ENCODE measurements at places on chromosomes 6 and 20.

- DNase-seq: no peak
These were observed 94.2 kb downstream of the ERMARD start for GRCh38 chr6:169845426-169846285.

GRCh38 chr6:153048631-153049030 is 46.1 kb upstream of the MTRF1L start:
- no peak for DNase-seq

- DNase-seq: no peak
These were observed 87.1 kb downstream of the OGFRL1 start for GRCh38 chr6:71375676-71376075.

DNA sequence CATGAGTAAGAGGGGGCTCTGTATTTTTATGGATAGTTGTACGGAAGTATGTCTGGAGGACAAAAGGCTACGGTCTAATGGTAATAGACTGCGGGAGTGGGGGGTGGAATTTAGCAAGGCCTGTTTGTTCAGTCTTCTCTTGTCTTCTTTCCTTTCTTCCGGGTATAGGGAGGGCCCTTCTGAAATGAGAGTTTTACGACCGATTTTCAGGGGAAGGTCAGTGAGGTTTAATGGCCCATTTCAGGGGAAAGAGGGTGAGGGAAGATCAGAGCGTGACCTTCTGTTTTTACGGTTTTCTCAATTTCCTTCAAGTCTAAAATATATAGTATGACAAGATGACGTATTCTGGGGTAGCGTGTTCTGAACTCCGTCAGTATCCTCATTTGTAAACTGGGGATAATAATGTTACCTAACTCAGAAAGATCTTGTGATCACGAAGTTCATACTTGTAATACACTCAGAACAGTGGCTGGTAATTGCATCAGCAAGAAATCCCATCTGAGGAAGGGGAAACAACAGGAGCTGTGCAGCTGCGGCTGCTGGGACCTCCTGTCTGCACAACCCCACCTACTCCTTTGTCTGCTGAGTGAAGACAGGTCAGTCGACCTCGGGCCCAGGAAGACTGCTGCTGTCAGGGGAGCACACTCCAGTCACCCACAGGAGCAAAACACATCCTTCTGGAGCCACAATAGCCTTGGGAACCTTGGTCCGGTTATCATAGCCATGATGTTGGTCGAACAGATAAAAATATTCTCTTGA is 90.4 kb downstream of the MAP3K7 start:
- DNase-seq: no peak

DNA sequence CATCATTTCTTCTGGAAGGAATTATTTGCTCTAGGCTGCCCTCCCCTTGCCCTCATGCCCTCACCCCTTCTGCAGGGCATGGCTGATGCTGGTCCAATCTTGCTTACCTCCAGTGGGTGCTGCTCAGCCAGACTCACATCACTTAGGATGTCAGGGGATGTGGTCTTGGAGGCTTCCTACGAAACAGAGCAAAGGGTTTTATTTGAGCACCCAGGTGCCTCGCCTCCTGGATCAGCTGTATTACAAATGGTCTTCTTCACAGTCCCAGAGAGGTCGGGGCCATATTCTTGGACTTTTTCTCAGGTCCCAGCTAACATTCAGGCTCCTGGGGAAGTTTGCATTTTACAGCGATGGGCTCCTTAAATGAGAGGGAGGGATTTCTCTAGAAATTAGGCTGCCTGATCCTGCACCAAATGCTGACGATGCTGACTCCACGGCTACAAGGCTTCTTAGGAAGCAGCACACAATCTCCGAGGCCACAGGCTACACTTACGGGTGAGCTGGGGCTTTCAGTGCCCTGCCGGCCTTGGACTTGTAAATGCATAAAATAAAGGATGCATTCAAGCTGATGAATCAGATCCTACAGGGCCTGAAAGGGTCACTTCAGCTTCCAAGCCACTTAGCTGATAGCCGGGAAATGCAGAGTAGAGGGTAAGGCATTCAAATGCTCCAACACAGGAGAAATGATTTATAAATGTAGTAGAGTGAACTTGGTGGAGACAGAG is 159.8 kb upstream of the ECI2 start:
- no peak for DNase-seq

DNA sequence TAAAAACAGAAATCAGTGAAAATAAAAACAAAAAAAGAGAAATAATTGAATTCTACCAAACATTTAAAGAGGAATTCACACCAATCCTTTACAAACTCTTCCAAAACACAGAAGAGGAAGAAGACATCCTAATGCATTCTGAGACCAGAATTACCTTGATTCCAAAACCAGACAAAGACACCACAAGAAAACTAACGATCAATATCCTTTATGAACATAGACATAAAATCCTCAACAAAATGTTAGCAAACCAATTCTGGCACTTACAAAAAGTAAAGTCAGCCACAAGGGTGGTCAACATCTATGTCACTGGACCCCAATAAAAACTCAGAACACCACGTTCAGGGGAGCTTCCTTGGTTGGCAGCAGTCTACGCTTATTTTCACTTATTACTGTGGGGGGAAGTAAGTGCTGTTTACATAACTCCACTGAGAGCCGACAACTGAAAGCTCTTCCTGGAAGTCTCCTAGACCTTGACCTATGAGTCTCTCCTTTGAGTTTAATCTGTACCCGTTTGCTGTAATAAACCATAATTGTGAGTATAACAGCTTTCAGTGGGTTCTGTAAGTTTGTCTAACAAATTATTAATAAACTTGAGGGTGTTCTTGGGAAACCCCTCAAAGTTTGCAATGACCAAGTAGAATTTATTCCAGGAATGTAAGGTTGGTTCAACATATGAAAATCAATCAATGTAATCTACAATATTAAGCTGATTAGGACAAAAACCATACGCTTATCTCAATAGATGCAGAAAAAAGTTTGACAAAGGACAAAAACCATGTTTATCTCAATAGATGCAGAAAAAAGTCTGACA is 24.5 kb downstream of the GZF1 start:
- no peak for DNase-seq

DNA sequence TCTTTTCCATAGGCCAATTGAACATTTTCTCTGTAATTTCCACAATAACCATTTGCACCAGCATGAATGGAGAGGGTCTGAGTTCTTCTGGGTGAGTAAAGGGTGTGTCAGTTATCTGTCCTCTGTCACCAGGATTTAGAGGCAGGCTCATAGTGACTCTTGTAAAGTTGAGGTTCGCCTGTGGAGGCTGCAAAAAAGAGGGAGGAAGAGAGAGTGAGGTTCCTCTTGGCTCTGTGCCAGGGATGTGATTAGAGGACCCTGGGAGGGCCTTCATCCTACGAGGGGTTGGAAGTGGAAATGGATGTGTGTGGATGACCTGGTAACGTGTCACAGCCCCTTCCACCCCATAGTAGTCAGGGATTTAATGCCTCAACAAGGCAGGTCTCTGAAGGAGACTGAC is 242.0 kb downstream of the ESR1 start:
- no peak for DNase-seq

GRCh38 chr6:75694406-75694805 is 54.6 kb upstream of the MYO6 start:
- DNase-seq: no peak

GRCh38 chr6:161921602-161922395 is 647.9 kb upstream of the AGPAT4 start:
- DNase-seq: no peak

DNA sequence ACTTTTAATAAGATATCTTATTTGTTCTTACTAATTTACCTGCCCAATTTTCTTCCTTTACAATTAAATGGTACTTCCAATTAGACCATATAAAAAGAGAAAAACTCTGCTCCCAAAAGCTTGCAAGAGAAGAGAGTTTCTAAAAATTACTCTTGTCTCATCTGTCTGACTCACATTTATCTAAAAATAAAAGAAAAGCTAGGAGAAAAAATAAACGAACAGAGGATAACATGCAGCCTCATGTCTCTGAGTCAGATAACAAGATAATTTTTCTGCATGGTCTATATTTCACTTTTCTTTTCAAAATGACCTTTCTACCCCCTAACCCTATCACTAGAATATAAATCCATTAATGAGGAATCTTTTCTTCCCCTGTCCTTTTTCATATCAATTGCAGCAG is 127.2 kb upstream of the TCF21 start:
- DNase-seq: peak; percentile 75

GRCh38 chr6:65155083-65155482 is 551.9 kb downstream of the EYS start:
- no peak for DNase-seq

DNA sequence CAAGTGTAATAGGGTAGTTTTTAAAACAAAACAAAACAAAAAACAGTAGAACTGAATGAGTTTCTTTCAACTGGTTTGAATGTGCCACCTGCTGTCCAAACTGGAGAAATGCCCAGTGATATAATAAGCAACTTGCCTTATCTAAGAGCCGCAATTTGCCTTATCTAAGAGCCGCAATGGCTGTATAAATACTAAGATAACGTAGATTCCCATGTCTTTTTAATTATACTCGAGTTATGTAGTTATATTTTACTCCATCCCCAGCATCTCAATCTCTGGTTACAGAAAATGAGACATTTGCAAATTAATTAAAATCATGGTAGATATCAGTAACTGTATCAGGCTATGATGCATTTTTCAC is 67.2 kb downstream of the RPP40 start:
- peak; percentile 73 for DNase-seq

- no peak for DNase-seq
These were observed 138.7 kb upstream of the MYLIP start for GRCh38 chr6:15990179-15990578.

- DNase-seq: no peak
These were observed 204.5 kb downstream of the UBE3D start for GRCh38 chr6:82861121-82861520.

DNA sequence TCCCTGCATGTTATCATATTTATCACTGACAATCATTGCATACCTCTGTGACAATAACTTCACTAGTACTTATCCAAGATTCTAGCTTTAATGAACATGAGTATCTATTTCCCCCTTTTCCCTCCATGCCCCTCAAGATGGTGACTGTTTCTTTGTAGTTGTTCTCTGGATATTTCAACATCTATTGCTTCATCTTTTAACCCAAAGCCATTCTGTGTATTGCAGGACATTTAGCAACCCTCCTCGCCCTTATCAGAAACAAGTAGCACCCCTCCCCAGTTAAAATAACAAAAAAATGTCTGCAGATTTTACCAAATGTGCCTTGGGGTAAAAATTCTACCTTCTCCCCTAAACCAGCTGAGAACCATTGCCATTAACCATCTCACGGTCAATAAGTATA is 979.8 kb upstream of the MANEA start:
- no peak for DNase-seq

DNA sequence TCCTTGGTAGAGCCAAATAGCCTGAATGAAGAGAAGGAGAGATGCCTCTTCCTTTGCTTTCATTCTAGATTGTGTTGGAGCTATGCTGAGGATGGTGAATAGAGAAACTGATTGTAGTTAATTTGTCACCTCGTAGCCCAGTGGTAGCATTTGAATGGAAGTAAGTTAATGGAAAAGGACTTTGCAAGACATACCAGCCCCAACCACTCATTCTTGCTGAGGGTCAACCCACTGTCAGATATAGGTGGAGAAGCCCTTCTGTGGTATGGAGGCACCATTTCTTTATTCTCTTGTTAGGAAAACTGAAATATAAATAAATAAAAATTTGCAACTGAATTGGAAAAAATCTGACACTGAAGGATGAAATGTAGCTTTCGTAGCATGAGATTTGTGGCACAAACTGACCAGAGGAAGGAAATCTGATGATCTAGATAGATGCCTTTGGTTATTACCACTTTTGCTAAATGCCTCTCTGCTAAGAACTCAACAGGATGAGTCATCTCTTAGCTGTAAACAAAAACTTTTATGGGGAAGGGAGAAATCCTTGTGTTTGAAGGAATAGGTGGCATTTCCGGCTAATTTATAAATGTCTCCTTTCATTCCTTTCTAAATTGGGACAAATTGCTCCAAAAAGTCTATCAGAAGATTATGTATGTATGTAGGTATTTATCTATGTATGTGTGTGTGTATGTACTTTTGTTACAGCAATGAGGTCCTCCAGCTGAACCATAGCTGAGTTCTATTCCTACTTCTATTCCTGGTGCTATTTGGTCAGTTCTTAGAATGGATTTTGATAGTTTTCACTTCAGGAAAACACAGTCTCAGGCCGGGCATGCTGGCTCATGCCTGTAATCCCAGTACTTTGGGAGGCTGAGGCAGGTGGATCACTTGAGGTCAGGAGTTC is 76.5 kb upstream of the SUPT3H start:
- DNase-seq: peak; percentile 74

DNA sequence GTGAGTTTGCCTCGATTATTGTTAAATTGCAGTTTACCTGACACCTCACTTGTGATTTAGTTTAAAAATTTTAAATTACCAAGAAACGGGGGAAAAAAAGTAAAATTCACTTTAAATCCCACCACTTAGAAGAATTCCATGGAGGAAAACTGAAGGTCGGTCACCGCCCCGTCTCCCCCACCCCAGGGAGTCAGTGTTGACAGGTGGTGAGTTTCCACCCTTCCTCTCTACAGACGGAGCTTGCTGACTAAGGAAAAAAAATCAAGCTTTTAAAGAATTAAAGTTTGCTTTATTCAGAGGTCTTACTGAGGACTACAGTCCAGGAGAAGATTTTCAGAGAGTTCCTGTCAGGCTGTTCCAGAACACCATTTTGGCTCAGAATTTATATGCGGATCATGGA is 42.3 kb downstream of the SLC22A1 start:
- no peak for DNase-seq

DNA sequence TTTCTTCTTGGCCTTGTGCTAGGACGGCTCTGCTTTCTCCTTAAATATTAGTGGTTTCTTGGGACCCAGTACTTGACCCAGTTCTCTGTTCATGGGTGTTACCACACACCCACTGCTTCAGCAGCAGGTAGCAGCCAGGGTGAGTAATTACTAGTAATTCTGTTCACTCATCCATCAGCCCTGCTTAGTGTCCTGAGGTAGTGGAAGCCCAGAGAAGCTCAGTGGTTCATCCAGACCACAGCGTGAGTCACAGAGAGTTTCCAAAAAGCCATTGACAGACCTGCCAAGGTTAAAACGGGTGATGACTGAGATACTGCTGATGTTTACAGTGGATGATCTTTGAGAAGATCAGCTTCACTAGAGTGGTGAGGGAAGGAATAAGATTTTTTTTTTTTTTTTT is 51.7 kb upstream of the HINT3 start:
- DNase-seq: peak; percentile 96

DNA sequence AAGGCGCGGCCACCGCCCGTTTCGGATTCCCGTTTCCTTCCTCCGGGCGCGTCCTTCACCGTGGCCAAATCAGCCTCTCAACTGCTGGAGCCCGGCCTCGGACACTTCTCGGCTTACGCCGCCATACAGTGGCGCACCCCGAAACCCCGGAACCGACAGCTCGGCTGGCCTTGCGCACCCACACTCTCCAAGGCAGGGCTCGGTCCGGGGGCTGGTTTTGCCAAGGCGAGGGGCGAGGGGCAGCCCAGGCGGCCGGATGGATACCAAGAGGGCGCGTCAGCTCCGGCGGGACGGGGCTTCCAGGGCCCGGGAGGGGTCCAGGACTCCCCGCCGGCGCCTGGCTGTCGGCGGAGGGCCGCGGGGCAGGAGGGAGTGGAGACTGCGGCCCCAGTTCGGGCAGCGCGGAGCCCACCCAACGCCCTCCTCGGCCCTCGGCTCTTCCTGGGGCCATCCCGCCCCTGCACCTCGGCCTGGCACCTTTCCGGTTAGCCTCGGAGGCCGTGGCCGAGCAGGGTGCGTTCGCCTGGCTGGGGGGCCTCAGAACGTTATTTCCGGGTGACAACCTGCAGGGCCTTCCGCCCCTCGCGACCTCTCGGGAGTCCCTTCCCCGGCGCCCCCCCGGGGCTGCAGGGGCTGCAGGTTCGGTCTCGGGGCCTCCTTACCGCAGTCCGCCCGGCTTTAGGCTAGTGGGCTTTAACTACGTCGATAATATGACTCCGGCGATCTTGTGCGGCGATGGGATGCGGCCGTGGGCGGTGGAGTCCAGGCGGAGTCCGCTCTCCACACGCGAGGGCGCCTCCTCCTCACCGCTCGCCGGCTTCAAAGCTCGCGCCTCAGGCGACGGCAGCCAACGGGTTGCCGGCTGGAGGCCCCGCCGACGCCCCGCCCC is 697 bp upstream of the CEP43 start:
- no peak for DNase-seq

Measured in fibroblast of mammary gland (primary cell).